ENCODE measurements at places on chromosomes 16 and 17.

DNA sequence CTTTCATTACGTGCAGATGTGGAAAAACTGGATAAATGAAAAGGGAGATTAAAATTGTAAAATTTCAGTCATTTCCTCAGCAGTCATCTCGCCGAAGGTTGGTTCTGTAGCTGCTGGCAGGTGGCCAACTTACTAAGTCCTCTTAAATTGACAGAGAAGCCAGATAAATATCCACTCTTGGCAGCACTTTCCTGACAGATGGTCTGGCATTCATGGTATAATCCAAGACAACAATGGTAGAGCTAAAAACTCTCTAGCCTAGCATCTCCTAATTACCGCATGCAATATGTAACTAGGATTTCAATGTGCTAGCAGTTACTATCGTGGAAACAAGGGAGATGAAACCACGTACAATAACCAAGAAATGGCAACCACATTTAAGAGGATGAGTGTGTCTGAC is 306.3 kb downstream of the CNTNAP4 start:
- H3K4me3 ChIP-seq = no peak overlapping the region
- DNase-seq = no peak
- no peak overlapping the region for H3K27ac ChIP-seq
- no peaks in the 10 kb centered on the region for H3K27me3 ChIP-seq
- no peaks in the 10 kb centered on the region for H3K36me3 ChIP-seq
- no peaks in the 10 kb centered on the region for H3K4me1 ChIP-seq

GRCh38 chr16:86578061-86578599 is at the start of gene FOXL1:
FOXL1 (plus strand) TSS chr16:86578549; CDS start chr16:86578724, 175 bp downstream.
- DNase-seq = no peak
- H3K27ac ChIP-seq = no peak within 1 kb of the TSS
- H3K4me1 ChIP-seq = peaks cover 4% of the 10 kb centered on the region
- H3K4me3 ChIP-seq = no peak within 1 kb of the TSS
- peaks cover 69% of the 10 kb centered on the region for H3K27me3 ChIP-seq
- no peaks in the 10 kb centered on the region for H3K36me3 ChIP-seq

- peaks cover 2% of the 10 kb centered on the region for H3K36me3 ChIP-seq
- H3K4me3 ChIP-seq = no peak overlapping the region
- peaks cover 57% of the 10 kb centered on the region for H3K4me1 ChIP-seq
- H3K27ac ChIP-seq = no peak overlapping the region
- no peak for DNase-seq
These were observed 79.1 kb downstream of the KSR1 start for GRCh38 chr17:27535178-27535928.

GRCh38 chr17:13940858-13941665 is 128.2 kb upstream of the COX10 start:
- peaks cover 3% of the 10 kb centered on the region for H3K36me3 ChIP-seq
- no peaks in the 10 kb centered on the region for H3K27me3 ChIP-seq
- no peaks in the 10 kb centered on the region for H3K4me1 ChIP-seq

DNA sequence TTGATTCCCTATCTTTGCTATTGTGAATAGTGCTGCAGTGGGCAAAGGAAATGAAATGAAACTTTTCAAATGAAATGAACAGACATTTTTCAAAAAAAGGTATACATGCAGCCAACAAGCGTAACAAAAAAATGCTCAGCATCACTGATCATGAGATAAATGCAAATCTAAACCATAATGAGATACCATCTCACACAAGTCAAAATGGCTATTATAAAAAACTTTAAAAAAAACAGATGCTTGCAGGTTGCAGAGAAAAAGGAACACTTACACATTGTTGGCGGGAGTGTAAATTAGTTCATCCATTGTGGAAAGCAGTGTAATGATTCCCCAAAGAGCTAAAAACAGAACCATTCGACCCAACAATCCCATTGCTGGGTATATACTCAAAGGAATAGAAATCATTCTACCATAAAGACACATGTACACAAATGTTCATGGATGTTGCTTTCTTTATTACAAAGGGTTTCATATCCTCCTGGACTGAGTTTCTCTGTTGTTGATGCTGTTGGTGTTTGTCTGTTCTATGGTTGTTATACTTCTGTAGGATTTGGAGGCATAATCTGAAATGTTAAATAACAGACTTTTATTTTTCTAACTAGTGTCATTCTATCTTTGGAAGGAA is 99.3 kb upstream of the SOX9 start:
- H3K4me1 ChIP-seq = no peaks in the 10 kb centered on the region
- DNase-seq = no peak
- H3K4me3 ChIP-seq = no peak overlapping the region
- H3K27ac ChIP-seq = no peak overlapping the region
- H3K36me3 ChIP-seq = no peaks in the 10 kb centered on the region
- no peaks in the 10 kb centered on the region for H3K27me3 ChIP-seq

DNA sequence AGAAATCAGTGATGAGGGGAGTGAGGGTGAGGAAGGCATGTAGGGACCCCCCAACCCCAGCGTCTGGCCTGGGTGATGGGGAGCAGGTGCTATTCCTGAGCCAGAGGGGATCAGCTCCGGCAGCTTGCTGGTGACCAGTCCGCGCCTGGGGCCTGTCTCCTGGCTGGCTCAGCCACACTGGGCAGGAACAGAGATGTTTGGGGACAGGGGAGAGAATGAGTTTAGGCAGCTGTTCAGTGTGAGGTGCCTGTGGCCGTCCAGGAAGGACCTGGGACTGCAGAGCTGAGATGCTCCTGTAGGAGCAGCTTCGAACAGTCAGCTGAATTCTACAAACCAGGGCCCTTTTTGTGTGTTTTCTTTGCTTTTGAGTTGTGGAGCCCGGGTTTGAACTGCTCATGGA is 23.2 kb upstream of the SPNS2 start:
- H3K27ac ChIP-seq = no peak overlapping the region
- peaks cover 4% of the 10 kb centered on the region for H3K36me3 ChIP-seq
- H3K4me3 ChIP-seq = no peak overlapping the region
- H3K4me1 ChIP-seq = peaks cover 6% of the 10 kb centered on the region

DNA sequence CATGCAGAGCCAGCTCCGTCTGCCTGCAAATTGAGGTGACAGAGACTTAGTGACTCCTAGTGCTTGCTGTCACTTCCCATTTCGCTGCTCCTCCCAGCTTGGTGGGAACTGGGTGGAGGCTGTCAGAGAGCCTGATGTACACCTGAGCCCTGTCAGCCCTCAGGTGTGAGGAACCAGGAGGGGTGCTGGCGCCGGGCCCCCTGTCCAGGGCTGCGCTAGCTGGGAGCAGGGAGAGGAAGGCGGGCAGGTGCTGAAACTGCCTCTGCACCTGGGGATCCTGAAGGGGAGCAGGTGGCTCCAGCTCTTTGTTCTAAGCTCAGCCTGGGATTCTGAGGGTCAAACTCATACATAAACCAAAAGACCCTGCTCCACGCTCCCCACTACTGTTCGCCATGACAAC is 10.8 kb upstream of the WSCD1 start:
- H3K4me3 ChIP-seq = no peak overlapping the region
- DNase-seq = no peak
- no peaks in the 10 kb centered on the region for H3K36me3 ChIP-seq
- no peak overlapping the region for H3K27ac ChIP-seq
- peaks cover 7% of the 10 kb centered on the region for H3K27me3 ChIP-seq
- H3K4me1 ChIP-seq = no peaks in the 10 kb centered on the region

DNA sequence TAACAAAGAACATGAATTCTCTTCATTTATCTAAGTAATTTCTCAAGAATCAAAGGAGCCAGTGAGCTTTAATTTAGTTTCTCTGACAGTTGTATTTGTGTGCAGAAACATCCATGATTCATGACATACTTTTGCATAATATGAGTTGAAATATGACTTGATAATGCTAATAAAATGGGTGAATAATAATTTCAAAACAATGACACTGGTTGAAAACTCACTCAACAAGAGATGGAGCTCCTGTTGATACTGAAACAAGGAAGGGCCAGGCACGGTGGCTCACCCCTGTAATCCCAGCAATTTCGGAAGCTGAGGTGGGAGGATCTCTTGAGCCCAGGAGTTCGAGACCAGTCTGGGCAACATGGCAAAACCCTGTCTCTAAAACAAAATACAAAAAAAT is 147.0 kb downstream of the MAP2K6 start:
- H3K27ac ChIP-seq = no peak overlapping the region
- H3K4me1 ChIP-seq = no peaks in the 10 kb centered on the region
- H3K36me3 ChIP-seq = no peaks in the 10 kb centered on the region
- no peak overlapping the region for H3K4me3 ChIP-seq
- H3K27me3 ChIP-seq = no peaks in the 10 kb centered on the region

GRCh38 chr16:4180511-4180910 is 61.4 kb downstream of the SRL start:
- DNase-seq = no peak
- H3K4me3 ChIP-seq = no peak overlapping the region
- peaks cover 8% of the 10 kb centered on the region for H3K4me1 ChIP-seq
- H3K27me3 ChIP-seq = peaks cover 6% of the 10 kb centered on the region
- H3K27ac ChIP-seq = no peak overlapping the region

DNA sequence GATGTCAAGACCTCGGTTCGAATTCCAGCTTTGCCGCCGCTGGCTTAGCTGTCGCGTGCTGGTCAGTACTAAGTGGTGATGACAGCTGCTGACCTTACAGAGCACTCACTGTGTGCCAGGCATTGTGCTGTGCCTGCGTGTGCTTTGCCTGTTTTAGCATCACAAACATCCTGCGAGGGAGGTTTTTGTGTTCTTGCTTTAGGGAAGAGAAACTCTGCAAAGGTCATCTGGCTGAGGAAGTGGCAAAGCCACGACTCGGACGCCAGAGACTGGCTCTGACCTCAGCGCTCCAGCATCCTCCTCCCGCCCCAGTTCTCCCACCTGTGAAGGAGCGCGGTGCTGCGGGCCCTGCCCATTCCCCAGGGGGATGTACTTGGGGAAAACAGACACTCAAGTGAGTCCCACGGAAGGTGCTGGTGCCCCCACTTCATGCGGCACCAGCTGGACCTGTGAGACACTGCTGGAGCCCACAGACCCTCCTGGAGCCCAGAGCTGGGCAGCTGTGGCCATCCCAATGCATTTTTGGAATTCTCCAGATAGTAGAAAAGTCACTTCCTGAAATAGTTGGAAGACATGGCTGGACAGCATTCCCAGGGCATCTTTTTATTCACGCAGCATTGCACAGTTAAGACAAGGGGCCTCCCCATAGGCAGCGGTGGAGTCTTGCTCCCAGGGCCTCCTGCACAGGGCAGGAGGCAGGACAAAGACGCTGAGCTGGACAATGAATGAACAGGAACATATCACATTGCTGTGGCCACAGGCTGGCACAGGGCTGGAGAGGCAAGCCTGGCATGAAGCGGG is 20.0 kb upstream of the HERPUD1 start:
- DNase-seq = no peak
- peaks cover 3% of the 10 kb centered on the region for H3K36me3 ChIP-seq
- peaks cover 7% of the 10 kb centered on the region for H3K27me3 ChIP-seq
- peak overlapping the region; percentile 27 for H3K27ac ChIP-seq

GRCh38 chr16:54506214-54506580 is 219.6 kb upstream of the IRX3 start:
- H3K27me3 ChIP-seq = peaks cover 2% of the 10 kb centered on the region
- H3K36me3 ChIP-seq = no peaks in the 10 kb centered on the region
- H3K27ac ChIP-seq = no peak overlapping the region
- H3K4me1 ChIP-seq = no peaks in the 10 kb centered on the region
- no peak for DNase-seq

GRCh38 chr16:30010844-30011713 is at the start of gene DOC2A:
DOC2A (minus strand) TSS chr16:30011027; CDS start chr16:30010222, 805 bp downstream.
- H3K27me3 ChIP-seq = peaks cover 34% of the 10 kb centered on the region
- no peaks in the 10 kb centered on the region for H3K36me3 ChIP-seq
- H3K4me1 ChIP-seq = peaks cover 3% of the 10 kb centered on the region
- H3K27ac ChIP-seq = no peak within 1 kb of the TSS
- DNase-seq = peak; percentile 54

DNA sequence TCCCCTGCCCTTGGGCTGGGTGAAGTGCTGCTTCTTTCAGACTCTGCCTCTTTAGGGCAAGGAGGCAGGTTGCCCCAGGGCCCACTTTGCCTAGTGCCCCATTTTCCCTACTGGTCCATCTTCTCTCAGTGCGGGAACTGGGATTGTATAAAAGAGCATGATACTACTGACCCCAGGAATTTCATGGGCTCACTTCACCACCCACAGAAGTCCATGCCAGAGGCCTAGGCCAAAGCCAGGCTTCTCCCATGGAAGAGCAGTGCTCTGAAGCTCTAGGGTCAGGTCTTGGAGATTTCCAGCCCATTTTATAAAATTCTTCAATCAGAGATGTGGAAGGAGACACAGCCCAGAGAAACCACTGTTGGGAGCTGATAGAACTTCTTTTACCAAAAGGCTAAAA is 5.7 kb downstream of the CACNG1 start:
- peaks cover 3% of the 10 kb centered on the region for H3K27me3 ChIP-seq
- H3K36me3 ChIP-seq = peaks cover 4% of the 10 kb centered on the region
- H3K27ac ChIP-seq = no peak overlapping the region
- H3K4me1 ChIP-seq = no peaks in the 10 kb centered on the region
- no peak for DNase-seq

GRCh38 chr17:51650772-51651171 is 390.4 kb downstream of the UTP18 start:
- H3K27ac ChIP-seq = no peak overlapping the region
- H3K36me3 ChIP-seq = no peaks in the 10 kb centered on the region
- no peak for DNase-seq
- no peaks in the 10 kb centered on the region for H3K4me1 ChIP-seq

DNA sequence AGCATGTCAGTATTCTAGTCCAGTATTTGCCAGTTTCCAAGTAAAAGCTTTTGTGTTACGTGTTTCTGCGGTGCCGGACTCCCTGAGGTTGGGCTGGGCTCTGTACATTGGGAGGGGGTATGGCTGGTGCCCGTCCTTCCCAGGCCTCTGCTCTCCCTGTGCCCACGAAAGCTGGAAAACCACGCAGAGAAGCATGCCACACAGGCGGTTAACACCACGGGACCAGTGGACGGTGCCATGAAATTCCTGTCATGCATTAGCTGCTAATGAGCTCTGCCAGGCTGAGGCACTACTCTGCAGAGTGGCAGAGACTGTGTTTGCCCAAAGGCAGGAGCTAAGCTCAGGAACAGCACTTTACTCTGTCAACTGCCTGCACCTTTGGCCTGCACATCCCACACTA is 8.1 kb downstream of the SMIM5 start:
- H3K27me3 ChIP-seq = no peaks in the 10 kb centered on the region
- H3K4me3 ChIP-seq = no peak overlapping the region
- peaks cover 6% of the 10 kb centered on the region for H3K4me1 ChIP-seq
- H3K27ac ChIP-seq = no peak overlapping the region
- H3K36me3 ChIP-seq = no peaks in the 10 kb centered on the region
- DNase-seq = no peak

DNA sequence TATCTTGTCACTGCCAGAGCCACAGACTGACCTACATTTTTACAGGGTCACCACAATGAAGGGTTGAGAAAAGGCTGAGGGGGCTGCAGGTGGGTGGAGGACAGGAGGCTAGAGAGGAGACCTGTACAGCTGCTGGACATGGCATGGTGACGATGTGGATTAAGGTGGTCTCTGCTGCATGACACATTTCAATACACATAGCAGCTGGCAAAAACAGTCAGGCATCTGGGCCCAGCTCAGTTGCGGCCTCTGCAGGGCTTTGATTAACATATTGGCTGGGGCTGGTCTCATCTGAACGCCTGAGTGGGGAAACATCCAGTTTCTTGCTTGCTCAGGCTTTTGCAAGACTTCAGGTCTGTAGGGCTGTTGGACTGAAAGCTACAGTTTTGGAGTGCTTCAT is 265.4 kb upstream of the FOXF1 start:
- peaks cover 15% of the 10 kb centered on the region for H3K27me3 ChIP-seq
- H3K27ac ChIP-seq = no peak overlapping the region
- H3K4me3 ChIP-seq = no peak overlapping the region
- H3K4me1 ChIP-seq = no peaks in the 10 kb centered on the region
- no peak for DNase-seq

GRCh38 chr16:27991876-27992275 is 71.6 kb downstream of the GSG1L start:
- DNase-seq = no peak
- H3K27ac ChIP-seq = no peak overlapping the region
- H3K4me1 ChIP-seq = peaks cover 24% of the 10 kb centered on the region
- peaks cover 20% of the 10 kb centered on the region for H3K27me3 ChIP-seq

- no peaks in the 10 kb centered on the region for H3K27me3 ChIP-seq
- no peak overlapping the region for H3K4me3 ChIP-seq
- H3K27ac ChIP-seq = no peak overlapping the region
- peaks cover 4% of the 10 kb centered on the region for H3K36me3 ChIP-seq
- DNase-seq = no peak
These were observed 26.1 kb upstream of the KDM8 start for GRCh38 chr16:27177031-27177774.

Measured in activated naive CD8-positive, alpha-beta T cell treated with anti-CD3 and anti-CD28 coated beads, Interleukin-2, amount 10 ng/mL, durations not matched to agents 7 days and 5 days (primary cell).